ENCODE measurements at places on chromosomes 13 and 19.
A peak's percentile ranks its signal among the peaks of the same experiment; 100 is the strongest.

DNA sequence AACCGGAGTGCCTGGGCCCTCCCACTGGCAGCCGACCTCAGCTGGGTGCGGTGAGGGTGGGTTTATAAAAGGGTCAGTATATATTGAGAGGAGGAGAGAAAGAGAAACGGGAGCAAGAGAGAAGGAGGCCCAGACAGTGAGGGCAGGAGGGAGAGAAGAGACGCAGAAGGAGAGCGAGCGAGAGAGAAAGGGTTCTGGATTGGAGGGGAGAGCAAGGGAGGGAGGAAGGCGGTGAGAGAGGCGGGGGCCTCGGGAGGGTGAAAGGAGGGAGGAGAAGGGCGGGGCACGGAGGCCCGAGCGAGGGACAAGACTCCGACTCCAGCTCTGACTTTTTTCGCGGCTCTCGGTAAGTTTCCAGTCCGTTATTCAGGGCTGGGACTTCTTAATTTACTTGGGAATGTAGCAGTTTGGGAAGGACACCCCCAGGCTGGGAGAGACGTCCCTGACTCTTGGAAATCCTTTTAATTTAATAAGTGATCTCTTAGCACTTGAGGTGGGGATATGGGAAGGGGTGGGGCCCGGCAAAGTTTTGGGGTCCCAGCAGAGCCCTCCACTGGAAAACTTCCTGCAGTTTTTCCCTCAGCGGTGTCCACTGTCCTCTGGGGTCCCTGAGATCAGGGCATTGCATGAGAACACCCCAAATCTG is at the start of gene EMP3:
Gene EMP3, plus strand, starts transcription at position 288 of the 646 bp plus-strand sequence. CDS start 1,293 bp downstream, outside the sequence.
- peak; percentile 73 for DNase-seq

DNA sequence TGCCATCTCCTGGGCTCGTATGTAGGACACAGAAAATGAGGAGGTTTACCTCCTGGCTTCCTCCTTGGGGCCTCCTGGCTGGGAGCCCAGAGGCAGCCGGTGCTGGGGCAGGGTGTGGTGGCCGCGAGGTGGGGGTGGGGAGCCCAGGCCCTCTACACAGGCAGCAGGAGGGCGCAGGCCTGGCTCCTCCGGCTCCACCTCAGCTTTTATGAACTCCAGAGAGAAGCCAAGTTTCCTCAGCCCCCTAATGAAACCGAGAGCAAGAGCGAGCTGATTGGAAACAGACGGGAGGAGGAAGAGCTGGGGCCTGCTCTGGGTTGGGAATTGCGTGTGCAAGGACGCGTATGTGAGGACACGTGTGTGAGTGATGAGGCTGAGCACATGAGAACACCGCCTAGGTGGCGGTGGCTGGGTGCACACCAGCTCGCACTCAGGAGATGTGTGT is 23.1 kb downstream of the LYL1 start:
- peak; percentile 62 for DNase-seq

DNA sequence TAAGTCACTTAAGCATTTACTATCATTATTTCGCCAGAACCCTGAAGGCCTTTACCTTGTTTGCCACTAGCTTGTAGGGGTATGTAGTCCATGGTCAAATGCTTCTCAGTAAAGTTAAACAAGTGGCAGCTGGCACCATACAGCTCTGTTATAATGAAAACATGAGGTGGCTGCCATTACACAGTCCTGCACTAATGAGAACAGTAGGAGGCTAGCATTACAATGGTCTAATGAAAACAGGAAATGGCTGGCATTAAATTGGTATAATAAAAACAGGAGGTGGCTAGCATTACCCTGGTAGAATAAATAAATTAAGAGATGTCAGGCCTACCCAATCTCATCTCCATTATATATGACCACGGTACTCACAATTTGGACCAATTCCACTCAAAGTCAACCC is 107.5 kb downstream of the PCDH17 start:
- DNase-seq, result no peak

DNA sequence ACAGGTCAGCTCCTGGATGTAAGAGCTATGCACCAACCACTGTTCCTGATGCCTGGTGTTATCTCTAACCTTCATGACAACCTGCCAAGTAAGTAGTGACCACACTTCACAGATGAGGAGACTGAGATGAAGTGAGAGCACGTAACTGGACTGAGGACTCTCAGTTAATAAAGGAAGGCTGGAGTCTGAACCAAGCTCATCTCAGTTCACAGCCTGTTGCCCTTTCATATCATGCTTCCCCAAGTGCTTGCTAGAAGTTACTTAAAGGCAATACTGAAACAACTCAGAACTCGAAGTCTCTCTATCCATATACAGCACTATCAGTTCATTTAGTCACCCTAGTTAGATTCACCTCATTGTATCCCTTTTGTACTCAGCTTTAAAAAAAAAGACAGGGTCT is 119.7 kb downstream of the ABCC4 start:
- no peak for DNase-seq

- no peak for DNase-seq
Observed at GRCh38 chr19:3669082-3669946, 31.0 kb downstream of the PIP5K1C start.

- DNase-seq, result no peak
Observed at GRCh38 chr13:111323549-111323948, 3.1 kb downstream of the TEX29 start.

- no peak for DNase-seq
Observed at GRCh38 chr13:91232716-91233115, 114.8 kb upstream of the MIR17HG start.

GRCh38 chr19:5339950-5340636 is 519 bp downstream of the PTPRS start:
- no peak for DNase-seq

DNA sequence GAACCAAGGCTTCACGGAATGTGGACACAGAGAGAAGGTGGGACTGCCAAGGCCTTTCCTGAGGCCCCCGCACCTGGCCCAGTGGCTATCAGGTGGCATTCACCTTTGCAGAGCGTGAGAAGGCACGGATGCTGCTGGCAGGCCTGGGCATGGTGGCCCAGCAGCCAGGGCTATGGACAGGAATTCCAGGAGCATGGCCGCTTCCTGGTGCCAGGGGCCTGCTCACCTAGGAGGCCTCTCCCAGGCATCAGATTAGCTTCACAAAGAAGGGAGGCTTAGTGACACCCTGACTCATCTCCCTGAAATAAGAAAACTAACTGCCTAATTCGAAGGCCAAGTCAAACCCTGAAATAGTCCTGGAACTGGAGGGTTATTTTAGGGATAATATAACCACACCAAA is 155.8 kb downstream of the TEX29 start:
- DNase-seq, result no peak

DNA sequence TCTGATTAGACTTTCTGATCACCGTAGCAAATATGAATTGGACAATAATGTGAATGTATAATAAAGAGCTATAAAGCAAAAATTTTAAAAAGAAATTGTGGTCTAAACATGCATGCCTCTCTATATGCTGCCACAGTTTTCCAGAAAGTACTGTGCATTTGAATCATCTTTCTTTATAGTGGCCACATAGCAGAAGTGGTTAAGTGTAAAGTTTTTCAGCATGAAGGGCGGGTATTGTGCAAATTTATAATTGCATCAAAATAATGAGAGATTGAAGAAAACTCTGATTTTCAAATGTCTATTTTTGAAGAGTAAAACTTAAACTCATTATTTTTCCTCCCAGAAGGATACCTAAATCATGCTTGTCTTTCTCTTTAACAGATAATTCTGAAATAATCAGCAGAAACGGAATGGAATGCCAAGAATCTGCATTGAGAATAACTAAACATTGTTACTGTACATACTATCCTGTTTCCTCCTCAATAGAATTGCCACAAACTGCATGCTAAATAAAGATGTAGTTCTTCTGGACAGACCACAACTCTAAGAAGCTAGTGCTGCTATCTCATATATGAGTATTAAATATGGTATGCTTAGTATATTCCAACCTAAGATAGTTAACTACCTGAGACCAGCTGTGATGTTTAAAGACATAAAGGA is 42.9 kb upstream of the RAP2A start:
- no peak for DNase-seq

GRCh38 chr13:98581971-98582702 is 5.2 kb upstream of the STK24 start:
- no peak for DNase-seq

GRCh38 chr13:51922771-51923480 is 61.2 kb downstream of the CCDC70 start:
- no peak for DNase-seq

DNA sequence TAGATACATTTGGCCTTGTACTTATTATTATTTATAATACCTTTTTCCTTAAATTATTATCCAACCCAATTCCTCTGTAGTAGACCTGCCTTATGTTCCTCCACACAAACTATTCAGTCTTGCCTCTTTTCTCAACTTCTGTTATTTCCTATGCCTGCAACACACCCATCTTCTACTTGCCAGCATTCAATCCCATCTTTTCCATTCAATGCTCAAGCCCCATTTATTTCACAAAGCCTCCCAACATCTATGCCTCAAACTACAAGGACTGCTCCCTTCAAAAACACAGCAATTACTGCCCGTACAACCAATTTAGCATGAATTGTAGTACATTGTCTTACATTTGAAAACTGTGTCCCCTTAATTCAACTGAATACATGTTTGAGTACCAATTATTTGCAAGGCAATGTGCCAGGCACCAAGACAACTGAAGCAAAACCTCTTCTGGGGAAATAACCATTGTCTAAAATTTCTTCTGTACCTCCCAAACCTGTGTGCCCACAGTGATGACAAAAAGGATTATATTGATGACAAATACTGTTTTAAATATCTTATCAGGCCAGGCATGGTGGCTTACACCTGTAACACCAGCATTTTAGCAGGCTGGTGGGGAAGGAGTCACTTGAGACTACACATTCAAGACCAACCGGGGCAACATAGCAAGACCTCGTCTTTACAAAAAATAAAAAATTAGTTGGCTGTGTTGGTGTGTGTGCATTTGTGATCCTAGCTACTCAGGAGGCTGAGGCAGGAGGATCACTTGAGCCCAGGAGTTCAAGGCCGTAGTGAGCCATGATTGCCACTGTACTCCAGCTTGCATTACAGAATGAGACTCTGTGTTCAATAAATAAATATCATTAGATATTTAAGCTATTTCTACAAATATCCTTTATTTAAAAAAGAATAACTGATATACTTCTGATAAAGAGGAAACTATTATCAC is 35.1 kb downstream of the ELF1 start:
- DNase-seq, result no peak

DNA sequence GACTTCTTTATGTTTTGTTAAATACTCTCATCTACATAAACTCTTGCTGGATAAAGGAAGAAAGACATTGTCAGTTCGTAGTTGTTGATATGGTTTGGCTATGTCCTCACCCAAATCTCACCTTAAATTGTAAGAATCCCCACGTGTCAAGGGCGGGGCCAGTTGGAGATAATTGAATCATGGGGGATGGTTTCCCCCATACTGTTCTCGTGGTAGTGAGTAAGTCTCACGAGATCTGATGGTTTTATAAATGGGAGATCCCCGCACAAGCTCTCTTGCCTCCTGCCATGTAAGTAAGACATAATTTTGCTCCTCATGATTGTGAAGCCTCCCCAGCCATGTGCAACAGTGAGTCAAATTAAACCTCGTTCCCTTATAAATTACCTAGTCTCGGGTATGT is 3.6 kb downstream of the ADGRE1 start:
- no peak for DNase-seq

DNA sequence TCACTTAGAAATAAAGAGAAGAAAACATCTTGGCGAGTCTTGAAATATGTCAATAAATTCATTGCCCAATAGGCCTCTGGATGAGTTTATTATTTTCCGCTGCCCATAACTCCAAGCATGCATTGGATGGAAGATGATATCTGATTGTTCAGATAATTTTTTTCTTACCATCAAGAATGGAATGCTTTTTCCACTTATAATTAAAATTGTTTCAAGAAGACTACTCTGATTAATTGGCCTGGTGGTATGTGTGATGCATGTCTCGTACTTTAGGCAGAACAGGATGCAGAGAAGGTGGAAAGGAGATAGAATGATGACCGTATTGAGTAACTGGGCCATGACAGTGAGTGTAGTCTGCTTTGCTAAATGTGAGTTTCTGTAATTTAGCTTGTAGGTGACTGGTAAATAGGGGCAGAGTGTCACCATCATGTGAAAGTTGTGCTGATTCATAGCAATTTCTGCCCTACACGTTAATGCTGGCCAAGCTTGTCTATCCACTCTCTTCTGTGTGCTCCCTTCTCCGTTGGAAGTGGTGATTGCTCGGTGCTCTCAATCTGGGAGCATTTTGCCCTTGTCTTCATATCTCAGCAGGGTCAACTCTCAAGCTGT is 13.5 kb upstream of the SPATA13 start:
- no peak for DNase-seq

GRCh38 chr13:27500806-27501534 is 50.6 kb upstream of the MTIF3 start:
- DNase-seq, result no peak

- DNase-seq, result no peak
Observed at GRCh38 chr13:101944521-101944920, 457.3 kb downstream of the FGF14 start.

DNA sequence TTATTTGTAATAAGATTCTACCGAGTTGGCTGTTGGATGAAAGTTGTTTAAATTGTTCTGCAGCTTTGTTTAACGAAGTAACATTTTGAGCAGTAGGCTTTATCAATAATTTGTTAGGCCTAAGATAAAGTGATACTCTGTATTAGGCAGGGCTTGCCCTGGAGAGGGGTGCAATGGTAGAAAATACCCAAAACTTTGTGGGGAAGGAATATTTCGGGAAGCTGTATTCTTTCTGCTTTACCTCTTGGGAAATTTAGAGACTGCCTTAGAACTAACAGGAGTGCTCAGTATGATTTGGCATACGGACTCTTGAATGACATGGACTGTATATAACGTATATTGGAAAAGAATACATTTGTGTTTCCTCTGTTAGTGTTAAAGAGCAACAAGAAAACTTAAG is 2.5 kb downstream of the PDS5B start:
- no peak for DNase-seq

- DNase-seq, result no peak
Observed at GRCh38 chr13:105991622-105992277, 543.7 kb downstream of the EFNB2 start.

DNA sequence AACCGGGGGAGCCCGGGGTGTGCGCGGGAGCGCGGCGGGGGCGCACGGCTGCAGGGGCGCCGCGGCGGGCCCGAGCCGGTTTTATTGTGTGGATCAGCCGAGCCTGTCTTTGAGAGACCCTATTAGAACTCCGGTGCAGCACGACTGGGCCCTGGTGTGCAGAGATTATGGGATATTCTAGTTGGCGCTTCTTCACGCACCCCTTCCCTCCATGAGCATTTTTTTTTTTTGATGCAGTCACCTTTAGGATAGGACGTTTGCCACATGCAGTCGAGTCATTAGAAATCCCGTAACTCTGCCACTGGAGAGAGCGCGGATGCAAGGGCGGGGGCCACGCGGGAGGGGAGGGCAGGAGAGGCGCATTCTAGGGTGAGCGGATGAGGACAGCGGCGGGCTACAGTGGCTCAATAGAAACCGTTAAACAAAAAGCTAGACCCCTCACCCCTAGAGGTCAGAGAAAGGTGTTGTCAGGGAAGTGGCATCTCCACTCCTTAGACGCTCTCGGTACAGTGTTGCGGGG is 3.7 kb downstream of the FGF9 start:
- DNase-seq, result no peak

GRCh38 chr19:10334588-10335351 is 1.4 kb upstream of the RAVER1 start:
- DNase-seq, result peak; percentile 19

- DNase-seq, result no peak
Observed at GRCh38 chr19:55687281-55688201, 12.5 kb downstream of the EPN1 start.

Data from HL-60 (cell line).